ENCODE measurements at places on chromosomes 2 and 18.

DNA sequence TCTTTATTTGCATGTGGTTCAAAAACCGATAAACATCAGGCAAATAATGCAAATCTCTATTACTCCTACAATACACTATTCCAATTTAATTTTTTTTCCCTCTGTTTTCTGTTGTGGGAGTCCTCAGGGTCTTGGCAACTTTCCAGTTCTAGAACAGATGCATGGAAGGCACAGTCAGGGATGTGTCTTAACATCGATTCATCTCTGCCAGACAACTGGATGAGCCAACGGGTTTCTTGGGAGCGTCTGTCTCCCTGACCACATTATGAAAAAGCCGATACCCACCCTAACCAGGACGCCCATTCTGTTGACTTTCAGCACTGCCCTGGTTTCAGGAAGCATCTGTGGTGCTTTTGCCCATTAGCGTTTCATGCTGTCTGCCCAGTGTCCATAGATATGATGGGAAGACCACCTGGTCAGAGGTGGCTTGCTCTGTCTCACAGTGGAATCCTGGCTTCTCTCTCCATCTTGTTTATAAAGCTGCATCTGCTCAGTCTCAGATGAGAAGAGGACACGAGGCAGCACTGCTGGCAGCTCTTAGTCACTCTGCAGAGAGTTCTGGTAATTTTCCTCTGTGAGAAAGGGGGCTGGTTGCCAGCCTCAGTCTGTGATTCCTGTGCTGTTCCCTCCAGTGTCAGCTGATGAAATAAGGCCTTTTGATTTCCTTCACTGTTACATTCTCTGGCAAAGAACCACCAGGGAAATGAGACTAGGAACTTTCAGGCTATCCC, 57.9 kb upstream of the KCNE4 start:
- peak; percentile 94 for DNase-seq

DNA sequence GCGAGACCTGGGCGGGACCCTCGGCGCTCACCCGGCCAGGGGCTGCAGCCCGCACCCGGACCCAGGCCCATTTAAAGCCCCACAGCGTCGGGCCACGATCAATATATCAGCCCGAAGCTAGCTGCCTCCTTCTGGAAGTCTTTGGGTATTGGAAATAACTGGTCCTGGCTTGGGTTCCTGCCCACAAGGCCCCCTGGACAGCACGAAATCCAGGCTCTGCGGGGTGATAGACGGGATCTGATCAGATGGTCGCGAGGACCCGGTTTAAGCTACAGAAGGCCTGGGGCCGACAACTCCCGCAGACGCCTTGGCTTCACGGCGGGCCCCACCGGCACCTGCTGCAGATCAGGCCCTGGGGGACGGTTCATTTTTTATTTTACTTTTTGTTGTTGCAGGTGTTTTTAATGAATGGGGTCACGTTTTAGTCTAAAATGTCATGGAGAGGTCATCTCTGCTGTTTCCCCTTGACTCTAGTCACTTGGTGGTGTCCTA, 362 bp upstream of the PSTPIP2 start:
- no peak for DNase-seq

GRCh38 chr2:171327043-171327496, 106.7 kb downstream of the METTL8 start:
- DNase-seq, result no peak

DNA sequence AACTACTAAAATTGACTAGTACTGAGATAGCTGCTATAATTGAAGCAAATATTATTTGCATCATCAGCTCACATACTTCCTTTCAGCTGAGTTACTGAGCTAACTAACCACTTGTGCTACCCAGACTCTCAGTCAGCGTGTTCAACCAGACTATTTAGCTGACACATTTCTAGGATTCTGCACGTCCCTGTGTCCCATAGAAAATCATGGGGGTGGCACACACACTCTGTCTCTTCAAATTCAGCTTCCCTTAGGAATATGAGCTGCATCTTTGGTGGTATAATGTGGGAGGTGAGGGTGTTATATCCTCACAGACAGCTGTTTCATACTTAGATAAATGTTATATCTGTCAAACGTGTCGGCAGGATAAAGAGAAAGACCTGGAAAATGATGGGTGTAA, 424.0 kb downstream of the CDH2 start:
- DNase-seq, result no peak

GRCh38 chr18:8982416-8983183, 119.9 kb upstream of the NDUFV2 start:
- peak; percentile 84 for DNase-seq

All from AG09319 (cell line).